ENCODE measurements at places on chromosomes 16 and 17. TPM values are rescaled to one million over a fixed set of nuclear protein-coding genes. Genes with fewer than 3 reads are reported as not detected.

NPB gene
- 0.43 TPM for total RNA-seq

- ATAC-seq: no peak
Observed at GRCh38 chr16:49524216-49524946, 150.8 kb downstream of the C16orf78 start.

GRCh38 chr17:59465949-59466307 is 99.5 kb upstream of the DHX40 start:
- ATAC-seq: no peak

METRNL gene
- 1.5 TPM for total RNA-seq

DNA sequence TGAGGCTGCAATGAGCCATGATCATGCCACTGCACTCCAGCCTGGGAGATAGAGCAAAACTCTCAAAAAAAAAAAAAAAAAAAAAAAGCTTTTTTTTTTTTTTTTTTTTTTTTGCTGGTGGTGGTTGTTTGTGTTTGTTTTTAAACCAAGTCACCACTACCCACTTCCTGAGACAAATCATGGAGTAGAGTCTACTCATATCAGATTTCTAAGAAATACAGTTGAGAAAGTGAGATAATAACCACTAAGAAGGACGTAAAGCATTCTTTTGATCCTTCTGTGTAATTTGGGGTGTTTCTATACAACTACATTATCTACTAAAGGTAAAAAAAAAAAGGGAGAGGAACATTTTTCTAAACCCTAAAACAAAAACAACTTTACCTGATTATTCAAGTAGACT is 38.0 kb downstream of the AXIN2 start:
- ATAC-seq: no peak

DNA sequence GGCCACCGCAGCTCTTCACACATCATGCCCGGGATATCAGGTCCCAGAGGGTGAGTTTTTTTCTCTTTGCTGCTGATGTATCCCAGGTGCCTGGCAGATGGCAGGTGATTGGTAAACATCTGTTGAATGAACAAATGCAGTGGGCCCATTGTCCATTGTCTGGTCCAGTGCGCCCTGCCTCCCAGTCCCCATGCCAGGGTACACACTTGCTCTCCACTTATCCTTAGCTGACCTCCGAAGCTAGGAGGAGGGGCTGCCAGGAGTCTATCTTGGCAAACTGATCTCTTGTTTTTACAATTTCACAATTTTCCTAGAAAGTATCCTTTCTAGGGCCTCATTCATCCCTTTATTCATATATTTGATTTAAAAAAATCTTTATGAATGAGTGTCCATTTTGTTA is 196.0 kb downstream of the RAB11FIP4 start:
- no peak for ATAC-seq

- peak; percentile 76 for ATAC-seq
Observed at GRCh38 chr16:2365397-2366294, 25.1 kb upstream of the ABCA3 start.

- no peak for ATAC-seq
Observed at GRCh38 chr17:48720266-48721008, 1.9 kb downstream of the PRAC1 start.

- ATAC-seq: no peak
Observed at GRCh38 chr16:86096850-86097249, 197.9 kb downstream of the IRF8 start.

C16orf46 gene
- 7.3 TPM for total RNA-seq

GRCh38 chr17:76376318-76377133 is 7.9 kb upstream of the SPHK1 start:
- peak; percentile 20 for ATAC-seq

DNA sequence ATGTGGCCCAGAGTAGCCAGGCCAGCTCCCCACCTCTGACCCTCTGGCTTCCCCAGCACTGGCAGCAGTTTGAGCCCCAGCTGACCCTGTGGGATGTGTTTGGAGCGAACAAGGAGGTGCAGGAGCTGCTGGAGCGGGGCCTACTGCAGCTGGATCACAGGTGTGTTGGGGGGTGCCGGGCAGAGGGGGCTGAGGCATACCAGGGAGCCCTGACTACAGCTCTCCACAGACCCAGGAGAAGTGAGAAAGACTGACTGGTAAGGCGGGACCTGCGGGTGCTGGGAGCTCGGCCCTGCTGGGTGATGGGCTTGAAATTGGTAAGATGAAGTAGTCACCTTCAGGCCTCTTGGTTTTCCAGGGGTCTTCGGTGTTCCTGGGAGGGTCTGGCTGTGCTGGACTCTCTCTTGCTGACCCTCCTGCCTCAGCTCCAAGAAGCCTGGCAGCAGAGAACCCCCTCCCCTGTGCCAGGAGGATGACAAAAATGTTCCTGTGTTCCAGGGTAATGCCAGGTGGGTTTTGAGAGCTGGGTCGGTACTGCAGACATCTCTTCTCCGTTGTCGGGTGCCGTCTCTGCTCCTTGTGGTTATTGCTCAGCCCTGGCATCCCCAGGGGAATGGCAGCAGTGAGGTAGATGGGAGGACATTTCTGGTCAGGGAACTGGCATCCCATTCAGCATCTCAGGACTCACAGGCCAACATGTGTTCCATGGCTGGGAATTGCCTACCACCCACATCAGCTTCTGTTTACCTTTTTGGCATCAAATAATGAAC is 5.9 kb downstream of the RSAD1 start:
- ATAC-seq: no peak

DNA sequence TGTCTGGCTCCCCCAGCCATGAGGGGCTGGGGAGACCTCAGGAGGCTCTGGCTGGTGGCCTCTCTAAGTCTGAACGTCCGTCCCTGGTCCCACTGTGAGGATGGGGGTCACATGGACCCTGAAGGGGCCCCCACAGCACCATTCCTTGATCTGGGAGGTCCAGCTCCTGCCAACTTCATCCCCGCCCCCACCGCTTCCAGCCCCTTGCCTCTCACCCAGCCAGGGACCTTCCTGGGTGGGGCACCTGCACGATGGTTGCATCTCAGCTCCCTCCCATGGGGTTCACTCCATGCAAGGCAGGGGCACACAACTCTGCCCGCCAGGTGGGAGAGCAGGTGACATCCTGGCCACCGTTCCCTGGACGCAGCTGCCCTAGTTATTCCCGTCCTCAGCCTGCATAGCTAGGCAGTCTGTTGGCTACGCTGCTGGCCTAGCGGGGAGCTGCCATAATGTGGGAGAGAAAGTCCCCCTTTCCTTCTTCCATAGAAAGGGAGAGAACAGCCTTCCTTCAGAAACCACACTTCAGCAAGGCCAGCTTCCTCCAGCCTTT is 217.9 kb upstream of the RPL38 start:
- no peak for ATAC-seq

GRCh38 chr16:78538919-78539318 is 439.5 kb downstream of the WWOX start:
- ATAC-seq: no peak

SOX8 gene
- total RNA-seq: 0.54 TPM

CSH2 gene
- total RNA-seq: not detected

DNA sequence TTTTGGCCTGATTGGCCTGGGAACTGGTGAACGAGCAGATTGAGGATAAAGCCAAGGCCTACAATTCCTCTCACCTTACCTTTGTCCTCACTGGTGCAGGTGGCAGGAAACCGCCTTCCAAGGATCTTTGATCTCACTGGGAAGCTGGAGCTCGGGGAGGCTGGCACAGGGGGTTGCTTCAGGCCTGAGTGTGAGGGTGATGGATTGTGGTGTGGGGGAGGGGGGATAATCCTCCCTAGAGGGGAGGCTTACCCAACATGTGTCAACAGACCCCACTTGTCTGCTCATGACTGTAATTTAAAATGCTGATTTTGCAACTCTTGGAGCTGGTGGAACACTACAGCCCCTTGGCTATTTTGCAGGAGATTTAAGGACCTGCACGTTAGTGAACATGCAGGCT is 4.5 kb upstream of the RMI2 start:
- peak; percentile 32 for ATAC-seq

DNA sequence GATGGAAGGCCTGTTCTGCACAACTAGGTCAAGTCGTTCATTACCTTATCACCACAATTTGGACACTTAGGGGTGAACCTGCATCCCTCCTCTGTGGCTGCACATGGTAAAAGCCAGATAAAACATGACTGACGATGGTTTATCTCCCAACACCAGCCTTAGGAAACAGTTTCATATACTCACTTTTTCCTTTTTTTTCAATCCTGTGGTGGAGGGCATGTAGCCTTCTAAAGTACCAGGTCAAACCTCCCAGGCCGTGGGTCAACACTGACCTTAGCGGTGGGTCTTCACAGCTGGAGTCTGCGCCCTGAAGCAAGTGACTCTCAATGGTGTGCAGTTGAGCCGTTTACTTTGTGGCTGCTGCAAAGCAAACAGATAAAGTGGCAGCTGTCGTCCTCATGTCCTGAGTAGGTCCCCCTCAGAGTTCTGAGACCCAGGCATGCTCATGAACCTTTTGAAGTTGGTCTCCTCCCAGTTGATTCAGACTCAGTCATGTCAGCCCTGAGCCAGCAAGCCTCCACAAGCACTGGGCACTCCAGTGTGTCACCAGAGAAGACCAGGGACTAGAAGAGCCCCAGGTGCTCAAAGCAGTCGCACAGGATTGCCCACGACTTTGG is 5.9 kb downstream of the FAHD1 start:
- ATAC-seq: no peak

- ATAC-seq: no peak
Observed at GRCh38 chr17:52895272-52895671, 736.8 kb upstream of the CA10 start.

GRCh38 chr16:55434000-55434399 is 45.0 kb upstream of the MMP2 start:
- no peak for ATAC-seq

GRCh38 chr16:63363738-63364137 is 1327.5 kb upstream of the CDH8 start:
- no peak for ATAC-seq

GRCh38 chr16:23843143-23843542 is 7.4 kb downstream of the PRKCB start:
- ATAC-seq: no peak

CHD9NB gene
- not detected for total RNA-seq

DNA sequence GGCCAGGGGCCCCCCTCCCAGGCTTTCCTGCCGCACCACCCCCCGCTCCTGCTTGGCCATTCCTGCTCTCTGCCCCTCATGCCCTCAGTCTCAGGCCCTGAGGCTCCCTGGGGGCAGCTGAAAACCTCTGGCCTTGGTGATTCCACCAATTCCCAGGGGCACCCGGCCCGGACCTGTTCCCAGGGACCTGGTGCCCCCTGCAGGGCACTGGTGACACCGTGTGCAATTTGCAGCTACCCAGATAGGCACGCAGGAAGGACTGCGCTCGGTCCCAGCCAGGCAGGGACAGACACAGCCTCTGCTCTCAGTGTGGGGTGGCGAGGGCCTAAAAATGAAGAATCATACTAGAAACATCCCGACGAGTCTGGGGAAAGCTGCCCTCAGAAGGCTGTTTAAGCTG is 13.4 kb downstream of the WFDC1 start:
- peak; percentile 90 for ATAC-seq

MT1F gene
- 162 TPM for total RNA-seq

KCNJ12 gene
- 3.2 TPM for total RNA-seq

DNA sequence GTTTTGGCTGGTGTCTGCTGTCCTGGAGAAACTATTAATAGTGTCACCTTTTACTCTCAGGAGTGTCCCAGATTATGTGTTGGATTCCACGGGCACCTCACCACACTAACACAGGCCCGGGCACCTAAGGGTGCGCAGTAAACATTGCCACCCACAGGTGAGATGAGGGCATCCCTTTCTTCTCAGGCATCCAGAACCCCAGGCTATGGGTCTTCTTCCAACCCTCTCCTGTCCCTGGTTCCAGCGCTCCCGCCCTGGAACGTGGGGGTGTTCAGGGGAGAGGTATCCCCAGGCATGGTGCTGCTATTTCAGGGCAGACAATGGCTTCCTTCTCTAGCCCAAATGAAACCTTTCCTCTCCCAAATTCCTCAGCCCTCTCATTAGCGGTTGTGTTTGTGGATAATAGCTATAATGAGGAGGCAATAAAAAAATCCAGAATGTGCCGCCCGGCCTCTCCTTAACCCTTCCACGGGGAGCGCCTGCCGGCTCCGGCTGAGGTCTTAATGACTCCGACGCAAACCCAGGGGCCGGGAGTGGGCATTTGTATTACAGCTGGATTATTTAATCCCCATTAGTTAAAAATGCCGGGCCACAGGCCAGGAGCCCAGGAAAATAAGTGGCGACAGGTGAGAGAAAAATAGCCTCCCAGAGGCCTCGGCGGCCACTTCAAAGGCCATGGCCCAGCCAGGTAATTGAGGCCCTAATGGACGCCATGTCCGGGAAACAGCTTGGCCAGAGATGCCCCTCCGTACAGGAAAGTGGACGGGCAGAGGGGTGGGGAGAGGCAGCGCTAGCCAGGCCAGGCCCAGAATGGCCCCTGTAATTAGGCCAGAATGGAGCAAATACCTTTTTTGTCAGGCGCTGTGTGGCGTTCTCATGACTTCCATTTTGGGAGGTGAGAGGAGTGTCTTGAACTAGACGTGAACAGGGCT is 102.8 kb downstream of the IRX5 start:
- peak; percentile 34 for ATAC-seq

DNA sequence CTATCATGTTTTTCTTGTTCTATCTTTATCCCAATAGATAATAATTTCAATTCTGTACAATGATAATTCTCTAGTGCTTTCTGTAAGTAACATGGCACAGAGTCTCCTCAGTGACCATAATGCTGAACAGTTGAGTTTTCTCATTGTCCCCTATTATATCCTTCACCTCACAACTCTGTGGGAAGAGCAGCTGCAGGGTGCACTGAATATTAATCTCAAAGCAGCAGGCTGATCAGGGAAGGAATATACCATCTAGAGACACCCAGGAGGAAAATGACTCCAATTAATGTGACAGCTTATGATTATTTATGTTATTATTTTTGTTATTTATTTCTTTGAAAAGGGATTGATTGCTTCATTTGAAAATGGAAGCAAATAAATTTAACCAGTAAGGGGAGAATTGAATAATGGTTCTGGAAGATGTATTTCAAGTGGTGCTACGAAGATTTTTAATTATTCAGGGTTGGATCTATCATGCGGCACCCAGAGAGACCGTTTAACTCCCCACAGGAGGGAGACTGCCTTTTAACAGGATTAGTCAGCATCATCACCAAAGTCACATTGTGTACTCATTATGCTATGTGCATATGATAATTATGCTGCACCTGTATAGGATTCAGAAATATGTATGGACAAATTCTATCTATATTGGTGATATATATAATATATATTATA is 1015.7 kb upstream of the GOT2 start:
- ATAC-seq: no peak

DNA sequence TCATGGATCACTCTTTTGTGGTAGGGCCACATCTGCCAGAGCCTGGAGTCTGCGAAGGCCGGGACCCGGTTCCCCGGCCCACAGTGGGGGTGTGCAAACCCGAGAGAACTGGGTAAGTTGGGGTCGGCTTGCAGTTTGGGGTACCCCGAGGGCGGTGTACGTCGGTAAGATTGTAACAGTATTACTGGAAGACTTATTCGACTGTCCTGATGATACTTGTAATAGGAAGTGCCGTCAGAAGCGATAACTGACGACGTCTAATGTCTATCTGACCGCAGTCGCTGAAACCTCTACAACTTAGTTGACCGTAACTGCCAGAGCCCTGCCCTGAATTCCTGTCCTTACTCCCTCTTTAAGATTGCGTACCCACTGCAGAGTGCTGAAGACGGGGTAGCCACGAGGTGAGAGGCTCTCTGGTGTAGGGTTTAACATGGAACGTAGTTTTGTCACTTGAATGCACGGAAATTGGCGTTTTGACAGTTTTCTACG is 24.0 kb downstream of the TRPV2 start:
- no peak for ATAC-seq

GRCh38 chr17:17116406-17116805 is 74.1 kb downstream of the MPRIP start:
- no peak for ATAC-seq

Measured in motor neuron (in vitro differentiated cells).